Activated CD8-positive, alpha-beta T cell treated with anti-CD3 and anti-CD28 coated beads for 36 hours (primary cell): ENCODE measurements at places on chromosomes 1 and 21. TPM values are rescaled to one million over a fixed set of nuclear protein-coding genes. Genes with fewer than 3 reads are reported as not detected.

- DNase-seq: no peak
Observed at GRCh38 chr21:45969921-45970673, 11.5 kb upstream of the COL6A1 start.

- no peak for DNase-seq
Observed at GRCh38 chr1:56441601-56442000, 137.8 kb downstream of the PLPP3 start.

DNA sequence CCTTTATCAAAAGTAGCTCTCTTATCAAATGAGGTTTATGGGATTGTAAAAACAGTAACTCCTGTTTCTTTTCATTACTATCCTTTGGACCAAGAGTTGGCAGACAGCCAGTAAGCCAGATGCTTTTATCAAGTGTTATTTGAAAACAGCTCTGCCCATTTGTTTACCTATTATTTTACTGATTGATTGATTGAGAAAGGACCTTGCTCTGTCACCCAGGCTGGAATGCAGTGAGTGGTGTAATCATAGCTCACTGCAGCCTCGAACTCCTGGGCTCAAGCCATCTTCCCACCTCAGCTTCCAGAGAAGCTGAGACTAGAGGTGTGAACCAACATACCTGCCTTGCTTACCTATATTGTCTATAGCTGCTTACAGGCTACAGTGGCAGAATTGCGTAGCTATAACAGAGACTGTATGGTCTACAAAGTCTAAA is 3.6 kb downstream of the PRKAB2 start:
- no peak for DNase-seq

HTR6 gene
- not detected for total RNA-seq

ZNF593OS gene
- total RNA-seq: not detected

DNA sequence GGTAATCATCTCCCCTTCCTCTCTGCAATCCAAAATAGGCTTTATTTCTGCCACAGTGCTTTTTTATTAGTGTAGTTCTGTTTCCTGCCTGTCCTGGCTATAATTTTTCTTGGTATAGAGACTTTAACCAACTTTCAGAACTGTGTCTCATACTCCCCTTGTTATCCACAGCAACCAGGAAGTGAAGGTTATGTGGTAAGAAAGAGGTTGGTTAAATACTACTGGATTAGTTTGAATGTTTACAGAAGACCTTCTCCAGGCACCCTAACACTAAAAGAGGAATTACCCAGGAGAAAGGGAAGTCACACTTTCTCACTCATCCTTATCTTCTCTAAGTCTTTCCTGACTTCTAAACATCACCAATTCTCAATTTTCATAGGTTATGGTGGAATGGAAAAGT is 17.8 kb upstream of the TNFSF4 start:
- no peak for DNase-seq

DNA sequence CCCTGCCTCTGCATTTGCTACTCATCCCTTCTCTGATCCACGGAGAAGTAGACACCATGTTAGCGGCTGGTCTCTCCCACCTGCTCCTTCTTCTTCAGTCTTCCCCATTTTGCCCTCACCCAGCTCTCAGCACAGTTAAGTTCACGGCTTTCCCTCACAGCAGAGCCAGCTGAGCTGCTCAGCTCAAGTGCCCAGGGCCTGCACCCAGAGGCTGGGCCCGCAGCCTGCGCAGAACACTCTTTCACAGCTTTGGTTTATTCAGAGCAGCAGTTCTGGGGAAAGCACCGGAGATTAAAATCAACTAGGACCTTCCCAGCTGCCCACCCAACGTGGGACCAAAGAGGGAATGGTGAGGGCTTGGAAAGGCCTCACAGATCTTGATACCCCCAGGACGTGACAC is 38.3 kb upstream of the RGS16 start:
- no peak for DNase-seq

RGS7 gene
- total RNA-seq: not detected

UAP1 gene
- total RNA-seq: 40.6 TPM

DNAJC6 gene
- total RNA-seq: 2.2 TPM

DNA sequence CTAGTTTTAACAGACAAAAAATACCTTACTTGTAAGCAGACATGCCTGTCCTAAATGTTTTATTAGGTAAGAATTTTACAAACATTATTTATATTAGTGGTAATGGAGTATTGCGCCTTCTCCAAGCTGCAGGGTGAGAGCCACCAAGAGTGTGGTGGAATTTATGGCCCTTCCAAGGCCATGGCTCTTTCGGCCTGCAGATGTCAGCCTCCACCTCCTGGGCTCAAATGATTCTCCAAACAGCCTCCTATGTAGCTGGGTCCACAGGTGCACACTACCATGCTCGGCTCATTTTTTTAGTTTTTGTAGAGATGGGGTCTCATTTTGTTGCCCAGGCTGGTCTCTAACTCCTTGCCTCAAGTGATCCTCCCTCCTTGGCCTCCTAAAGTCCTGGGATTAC is 56.3 kb downstream of the ITGB3BP start:
- no peak for DNase-seq

GRCh38 chr21:41410767-41411448 is 15.1 kb upstream of the MX1 start:
- DNase-seq: no peak

DNA sequence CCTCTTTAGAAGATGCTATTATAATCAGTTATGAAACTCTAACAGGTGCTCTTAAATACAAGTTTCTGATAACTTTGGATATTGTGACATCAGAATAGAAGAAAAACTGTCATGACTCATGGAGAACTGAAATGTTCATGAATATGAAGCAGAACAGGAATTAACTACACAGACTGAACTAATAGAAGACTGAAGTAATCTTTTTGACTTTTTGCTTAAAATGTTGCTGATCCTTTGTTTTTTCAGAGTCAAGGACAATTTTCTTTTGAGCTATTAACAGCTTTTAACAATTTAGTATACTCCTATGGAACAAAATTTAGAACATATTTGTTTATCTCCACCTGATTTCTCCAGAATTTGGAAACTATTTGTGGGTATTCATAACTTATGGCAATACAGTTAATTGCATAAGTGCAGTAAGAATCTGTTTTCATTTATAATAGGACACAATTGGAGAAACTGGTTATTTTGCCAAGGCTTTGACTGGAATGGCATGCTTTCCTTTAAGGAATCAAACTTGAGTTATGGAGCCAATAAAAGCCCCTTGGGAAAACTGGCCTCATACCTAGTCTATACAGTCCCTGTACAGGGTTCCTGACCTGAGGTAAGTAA is 18.7 kb upstream of the PLA2G5 start:
- DNase-seq: no peak

NTMT2 gene
- total RNA-seq: not detected

DNA sequence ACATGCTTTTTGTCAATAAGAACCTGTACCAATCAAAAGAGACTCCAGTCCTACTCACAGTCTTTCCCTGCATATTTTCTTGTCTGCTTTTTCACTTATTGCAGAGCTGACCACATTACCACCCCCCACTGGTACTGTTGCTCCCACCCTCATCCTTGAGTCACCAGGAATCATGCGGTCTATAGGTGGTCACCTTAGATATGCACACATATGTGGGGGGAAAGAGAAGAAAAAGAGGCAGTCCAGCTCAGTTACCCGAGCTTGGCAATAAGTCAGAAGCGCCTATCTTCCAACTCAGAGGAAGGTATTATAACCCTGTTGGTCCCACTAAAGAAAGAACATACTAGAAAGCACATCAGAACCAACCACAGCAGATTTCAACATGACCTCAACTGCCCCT is 119.2 kb downstream of the SMYD2 start:
- DNase-seq: no peak

GSTM3 gene
- total RNA-seq: 42.0 TPM

RASAL2 gene
- total RNA-seq: not detected

DNA sequence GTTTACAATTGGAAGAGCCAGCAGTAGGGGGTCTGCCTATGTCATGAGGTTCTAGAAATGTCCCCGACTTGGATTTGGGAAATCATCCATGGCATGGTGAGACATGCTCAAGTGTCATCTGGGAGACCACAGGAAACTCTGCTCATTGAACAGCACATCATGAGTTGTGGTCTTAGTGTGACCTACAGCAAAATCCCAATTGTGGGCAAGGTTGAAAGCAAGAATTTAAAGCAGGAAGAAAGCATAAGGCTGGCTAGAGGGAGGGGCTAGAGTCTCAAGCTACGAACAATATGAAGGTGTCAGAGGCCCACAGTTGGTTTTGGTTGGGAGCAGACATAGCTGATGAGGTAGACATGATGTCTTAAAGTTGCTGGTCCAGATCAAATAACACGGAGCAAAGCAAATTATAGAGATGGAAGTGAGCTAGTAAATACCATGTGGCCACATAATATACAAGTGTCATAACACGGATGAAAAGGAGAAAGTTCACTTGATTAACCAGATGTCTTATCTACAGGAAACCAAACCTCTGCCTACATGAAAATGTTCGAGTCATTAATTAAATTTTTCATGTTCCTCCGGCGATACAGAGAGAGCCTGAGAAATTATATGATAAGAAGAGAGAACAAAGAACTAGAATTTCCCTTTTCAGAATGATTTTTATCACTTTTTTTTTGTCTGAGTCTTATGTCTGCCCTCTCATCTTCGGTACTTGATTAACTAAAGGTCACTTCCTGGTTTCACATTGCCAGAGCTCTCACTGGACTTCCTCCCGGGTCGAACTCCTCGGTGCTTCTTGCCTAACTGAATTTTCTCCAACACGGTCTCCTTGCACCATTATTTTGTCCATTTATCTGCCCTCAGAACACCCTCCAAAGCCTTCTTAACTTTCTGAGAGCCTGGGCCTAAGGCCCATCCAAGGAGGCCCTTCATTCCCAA is 67.5 kb upstream of the DUSP10 start:
- DNase-seq: peak; percentile 34

- no peak for DNase-seq
Observed at GRCh38 chr1:65059930-65060538, 88.0 kb upstream of the AK4 start.

DNA sequence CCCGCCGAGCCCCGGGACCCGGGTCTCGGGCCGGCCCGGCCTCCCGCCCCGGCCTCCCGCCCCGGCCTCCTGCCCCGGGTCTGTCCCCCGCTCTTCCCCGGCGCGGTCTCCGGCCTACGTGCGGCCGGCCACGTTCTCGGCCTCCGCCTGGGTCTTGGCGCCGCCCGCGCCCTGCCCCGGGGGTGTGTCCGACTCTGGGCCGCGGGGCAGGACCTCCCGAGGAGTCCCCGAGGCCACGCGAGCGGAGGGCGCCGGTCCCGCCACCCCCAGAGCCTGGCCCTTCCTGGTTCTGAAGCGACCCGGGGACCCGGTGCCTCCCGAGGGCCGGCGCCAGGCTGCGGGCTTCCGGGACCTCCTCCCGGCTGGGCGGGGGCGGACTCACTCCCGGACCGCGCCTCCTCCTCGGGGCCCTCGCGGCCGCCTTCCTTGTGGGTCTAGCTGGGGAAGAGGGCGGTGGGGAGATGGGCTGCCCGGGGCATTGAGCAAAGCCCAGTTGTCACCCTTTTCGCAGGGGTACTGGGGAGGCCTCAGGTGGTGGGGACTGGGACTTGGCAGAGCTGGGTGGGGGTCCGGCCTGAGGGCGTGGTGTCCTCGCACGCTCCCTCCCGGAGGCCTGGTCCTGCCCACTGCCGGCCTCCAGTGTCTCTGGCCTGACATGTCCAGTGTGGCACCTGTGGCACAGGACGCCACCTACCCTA is 558 bp downstream of the PFKL start:
- peak; percentile 71 for DNase-seq

LAPTM5 gene
- 229 TPM for total RNA-seq

KRTAP25-1 gene
- total RNA-seq: not detected
